HAP-1 (cell line): ENCODE measurements at places on chromosomes 6 and 20.

DNA sequence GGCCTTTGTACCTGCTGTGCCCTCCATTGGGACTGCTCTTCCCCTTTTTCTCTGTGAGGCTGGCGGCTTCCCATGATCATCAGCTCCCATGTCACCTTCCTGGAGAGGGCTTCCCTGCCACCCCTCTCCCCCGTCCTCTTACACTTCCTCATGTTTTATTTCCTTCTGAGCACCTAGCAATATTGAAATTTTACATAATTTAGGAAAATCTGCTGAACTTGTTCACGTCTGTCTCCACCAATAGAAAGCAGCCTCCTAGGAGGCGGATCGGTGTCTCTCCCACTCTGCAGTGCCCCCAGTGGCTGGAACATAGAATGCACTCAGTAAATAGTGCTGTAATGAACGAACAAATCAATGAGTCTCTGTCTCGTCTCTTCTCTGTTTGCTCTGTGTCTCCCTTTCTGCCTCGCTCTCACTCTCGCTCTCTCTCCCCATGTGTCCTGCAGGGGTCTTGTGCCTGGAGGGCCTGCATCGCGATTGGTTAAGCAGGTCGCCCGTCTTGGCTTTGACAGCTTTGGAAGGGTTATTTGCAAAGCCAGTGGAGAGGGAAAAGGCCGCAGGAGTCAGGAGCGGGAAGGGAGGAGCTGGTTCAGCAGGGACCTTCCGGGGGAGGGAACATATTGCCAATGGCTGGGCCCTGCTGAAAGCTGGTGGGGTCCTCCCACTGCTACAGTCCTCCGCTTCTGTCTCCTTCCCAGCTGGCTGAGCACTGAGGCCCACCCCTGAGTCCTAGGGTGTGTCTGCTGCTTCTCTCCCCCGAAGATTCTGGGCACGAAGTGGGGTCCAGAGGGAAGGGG lies 12.1 kb upstream of the OCSTAMP start:
- peak; percentile 45 for DNase-seq

GRCh38 chr6:159608961-159609651 lies 83.9 kb downstream of the SOD2 start:
- DNase-seq, result peak; percentile 13

DNA sequence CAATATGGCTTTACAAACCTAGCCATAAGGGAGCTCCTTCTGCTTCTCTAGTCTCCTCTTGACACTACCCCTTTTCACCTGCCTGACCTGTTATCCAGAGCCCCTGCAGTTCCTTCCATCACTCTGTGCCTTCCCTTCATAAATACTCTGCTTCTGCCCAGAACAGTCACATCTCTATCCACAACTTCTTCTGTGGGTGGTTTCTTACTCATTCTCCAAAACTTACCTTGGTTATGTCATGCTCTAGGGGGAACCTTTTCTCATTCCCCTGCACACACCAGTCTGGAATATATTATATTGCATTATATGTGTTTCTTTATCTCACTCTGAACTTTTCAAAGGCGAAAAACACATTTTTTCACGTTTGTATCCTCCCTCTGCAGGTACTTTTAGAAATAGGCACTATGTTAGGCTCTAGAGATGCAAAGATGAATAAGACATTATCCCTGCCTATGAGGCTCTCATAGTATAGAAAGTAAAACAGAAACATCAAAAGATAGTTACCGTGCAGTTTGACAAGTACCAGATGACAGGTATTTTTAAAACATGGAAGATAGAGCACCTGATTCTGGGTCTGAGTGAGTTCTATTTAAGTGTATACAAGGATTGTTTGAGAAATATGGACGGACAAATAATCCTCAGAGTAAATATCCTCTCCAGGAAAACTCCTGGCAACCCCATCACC lies 51.5 kb downstream of the AIG1 start:
- no peak for DNase-seq

- no peak for DNase-seq
Observed at GRCh38 chr6:15970517-15970916, 158.4 kb upstream of the MYLIP start.

- peak; percentile 58 for DNase-seq
Observed at GRCh38 chr6:139135578-139136545, 982 bp downstream of the HECA start.

- no peak for DNase-seq
Observed at GRCh38 chr6:129708496-129709195, 1.3 kb downstream of the ARHGAP18 start.

DNA sequence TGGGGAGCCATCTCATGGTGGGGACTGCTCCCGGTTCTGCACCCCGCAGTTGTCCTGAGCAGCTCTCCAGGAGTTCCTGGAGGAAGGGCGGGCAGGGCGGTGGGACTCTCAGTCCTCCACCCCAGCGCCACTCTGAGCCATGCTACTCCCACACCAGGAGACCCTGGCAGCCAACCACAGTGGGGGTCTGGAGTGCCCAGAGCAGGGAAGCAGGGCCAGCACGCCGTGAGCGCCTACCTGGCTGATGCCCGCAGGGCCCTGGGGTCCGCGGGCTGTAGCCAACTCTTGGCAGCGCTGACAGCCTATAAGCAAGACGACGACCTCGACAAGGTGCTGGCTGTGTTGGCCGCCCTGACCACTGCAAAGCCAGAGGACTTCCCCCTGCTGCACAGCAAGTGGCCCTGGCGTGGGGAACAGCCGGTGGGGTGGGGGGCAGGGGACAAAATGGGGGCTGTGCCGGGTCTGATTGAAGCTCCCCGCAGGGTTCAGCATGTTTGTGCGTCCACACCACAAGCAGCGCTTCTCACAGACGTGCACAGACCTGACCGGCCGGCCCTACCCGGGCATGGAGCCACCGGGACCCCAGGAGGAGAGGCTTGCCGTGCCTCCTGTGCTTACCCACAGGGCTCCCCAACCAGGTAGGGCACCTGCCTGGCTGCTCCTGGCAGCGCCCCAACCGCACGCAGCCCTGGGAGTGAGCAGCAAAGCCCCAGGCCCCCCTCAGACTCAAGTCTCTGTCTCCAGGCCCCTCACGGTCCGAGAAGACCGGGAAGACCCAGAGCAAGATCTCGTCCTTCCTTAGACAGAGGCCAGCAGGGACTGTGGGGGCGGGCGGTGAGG lies 1.6 kb upstream of the TNFRSF6B start:
- DNase-seq, result no peak

GRCh38 chr20:13525225-13525940 lies 113.3 kb downstream of the TASP1 start:
- DNase-seq, result no peak

DNA sequence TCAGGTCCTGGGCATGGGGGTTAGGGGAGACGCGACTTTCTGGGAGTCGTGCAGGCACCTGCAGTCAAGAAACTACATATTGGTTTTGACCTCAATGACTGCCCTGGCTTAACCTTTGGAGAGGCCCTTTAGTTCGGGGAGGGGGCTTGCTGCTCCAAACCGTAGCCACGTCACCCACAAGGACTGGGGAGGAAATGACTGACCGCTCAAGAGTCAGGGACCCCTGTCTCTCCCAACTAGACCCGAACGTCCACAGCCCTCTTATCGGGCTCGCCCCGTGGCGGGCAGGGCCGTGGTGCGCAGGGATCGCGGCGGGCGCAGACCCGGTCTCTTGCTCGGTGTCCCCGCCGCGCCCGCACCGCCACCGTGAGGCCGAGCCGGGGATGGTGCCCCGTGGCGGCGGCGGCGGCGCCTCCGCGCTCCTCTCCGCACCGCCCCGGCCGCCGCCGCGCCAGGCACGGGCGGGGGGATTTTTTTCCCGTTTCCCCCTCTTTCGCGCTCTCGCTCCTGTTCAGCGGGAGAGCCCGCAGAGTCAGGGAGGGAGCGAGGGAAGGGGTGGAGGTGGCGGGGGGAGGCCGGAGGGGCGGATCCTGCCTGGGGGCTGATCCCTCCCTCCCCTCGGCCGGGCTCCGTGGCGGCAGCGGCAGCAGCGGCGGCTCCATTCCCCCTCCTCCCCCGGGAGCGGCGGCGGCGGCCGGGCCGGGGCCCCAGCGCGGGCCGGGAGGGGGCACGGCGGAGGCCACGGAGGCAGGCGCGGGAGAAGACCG lies at the start of gene BRPF3:
Gene BRPF3 (plus strand): TSS at position 632 of the 767 bp plus-strand sequence. CDS start 3,579 bp downstream, outside the sequence.
- peak; percentile 71 for DNase-seq

- DNase-seq, result no peak
Observed at GRCh38 chr20:1377984-1378734, 14.7 kb downstream of the FKBP1A start.

- DNase-seq, result no peak
Observed at GRCh38 chr6:170371080-170371479, 64.5 kb downstream of the FAM120B start.
